DMS79 treated with DMSO at 0.1 percent for 48 hours (cell line): ENCODE measurements at places on chromosomes 2 and 18.

- DNase-seq: peak; percentile 66
These were observed 127.5 kb upstream of the TTC39C start for GRCh38 chr18:23887035-23887434.

DNA sequence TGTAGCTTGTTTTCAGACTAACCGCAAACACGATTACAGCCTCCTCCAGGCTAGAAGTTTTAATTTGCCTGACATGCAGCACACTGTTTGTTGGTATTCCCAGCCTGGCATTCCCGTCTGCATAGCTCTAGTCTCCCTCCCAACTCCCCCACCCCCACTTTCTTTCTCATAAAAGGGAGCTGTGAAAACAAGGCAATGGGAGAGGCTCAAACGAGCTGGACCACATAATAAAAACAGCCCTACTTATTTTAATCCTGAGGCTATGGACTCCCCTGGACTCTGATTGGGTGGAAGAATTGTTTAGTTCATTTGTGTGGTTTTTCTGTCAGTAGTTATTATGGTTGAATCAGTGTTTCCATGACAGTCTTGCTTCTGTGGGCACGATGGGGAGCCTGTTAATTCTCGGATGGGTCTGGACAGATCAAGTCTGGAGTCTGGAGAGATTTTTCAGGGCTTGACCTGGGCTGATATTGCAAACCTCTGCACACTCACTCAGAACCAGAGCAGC is 1.2 kb downstream of the STON1 start:
- no peak for DNase-seq

- no peak for DNase-seq
These were observed 28.7 kb upstream of the MGAT5 start for GRCh38 chr2:134225173-134225572.

DNA sequence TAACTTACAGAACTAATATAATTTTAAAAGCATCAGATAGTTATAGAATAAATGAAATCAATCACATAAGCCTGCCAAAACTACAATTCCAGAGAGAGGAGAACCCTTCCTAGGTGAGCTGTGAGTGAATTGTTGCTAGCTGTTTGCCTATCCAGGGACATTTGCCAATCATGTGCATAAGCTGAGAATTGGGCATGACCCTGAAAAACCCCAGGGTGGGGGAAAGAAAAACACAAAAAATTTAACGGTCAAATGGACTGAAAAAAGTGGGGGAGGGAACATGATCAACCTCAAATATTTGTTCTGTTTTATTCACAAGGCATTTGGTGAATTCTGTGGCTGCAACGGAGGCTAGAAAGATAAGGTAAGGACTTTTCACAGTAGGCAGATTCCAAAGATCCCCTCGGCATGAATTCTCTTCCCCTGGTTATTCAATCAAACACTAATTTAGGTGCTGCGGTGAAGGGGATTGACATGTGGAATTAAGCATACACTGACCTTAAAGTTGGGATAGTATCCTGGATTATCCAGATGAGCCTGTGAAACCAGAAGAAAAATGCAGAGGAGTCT is 203.9 kb upstream of the RGPD4 start:
- no peak for DNase-seq

DNA sequence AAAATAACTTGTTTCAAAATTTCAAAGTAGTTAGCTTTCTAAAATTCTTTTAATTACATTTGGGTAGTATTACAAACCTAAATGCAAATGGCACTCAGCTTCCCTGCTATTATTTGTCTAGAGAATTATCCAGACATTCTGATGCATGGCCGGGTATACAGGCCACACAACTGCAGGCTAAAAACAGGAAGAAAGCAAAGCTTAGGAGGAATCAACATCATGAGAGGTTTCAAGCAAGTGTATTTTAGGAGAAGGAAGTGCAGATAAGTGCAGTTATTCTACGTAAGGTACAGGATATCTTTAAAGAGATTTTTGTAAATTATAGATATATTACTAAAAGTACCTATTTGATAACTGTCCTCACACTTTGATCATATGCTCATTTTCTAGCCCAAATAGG is 46.8 kb upstream of the RNU4ATAC start:
- DNase-seq: no peak

DNA sequence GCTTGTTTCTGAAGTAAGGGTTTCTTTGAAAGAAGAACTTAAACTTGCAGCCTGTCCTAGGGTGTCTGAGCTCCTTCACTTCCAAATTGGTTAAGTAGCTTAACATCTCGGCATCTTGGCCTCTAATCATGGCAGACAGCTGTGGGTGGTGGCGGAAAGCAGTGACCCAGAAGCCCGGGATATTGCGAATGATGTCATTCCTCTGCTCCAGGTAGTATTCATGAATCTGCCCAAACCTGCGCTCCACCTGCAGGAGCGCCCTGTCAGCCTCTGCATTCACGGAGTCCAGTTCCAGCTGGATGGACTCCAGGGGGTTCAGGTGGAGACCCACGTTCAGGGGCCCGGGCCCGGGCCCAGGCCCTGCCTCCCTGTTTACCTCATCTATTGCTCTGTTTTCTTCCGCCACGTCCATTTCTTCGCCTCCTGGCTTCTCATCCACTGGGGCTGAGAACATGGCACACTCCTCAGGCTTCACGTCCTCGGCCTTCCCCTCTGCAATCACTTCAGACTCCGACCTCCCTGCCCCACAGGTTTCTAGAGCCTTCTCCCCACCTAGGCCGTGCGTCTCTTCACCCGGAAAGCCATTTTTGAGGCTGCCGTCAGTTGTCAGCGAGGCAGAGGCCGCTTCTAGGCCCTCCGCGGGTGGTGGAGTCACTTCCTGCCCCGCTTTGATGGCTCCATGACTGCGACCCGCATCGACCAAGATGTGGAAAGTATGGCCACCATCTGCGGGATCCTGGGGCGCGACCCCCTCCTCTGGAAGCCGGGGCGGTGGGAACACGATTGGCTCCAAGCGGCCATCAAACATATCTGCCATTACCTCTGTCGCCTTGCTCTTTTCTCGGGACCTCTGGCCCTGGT is 569 bp downstream of the TSPYL6 start:
- no peak for DNase-seq

DNA sequence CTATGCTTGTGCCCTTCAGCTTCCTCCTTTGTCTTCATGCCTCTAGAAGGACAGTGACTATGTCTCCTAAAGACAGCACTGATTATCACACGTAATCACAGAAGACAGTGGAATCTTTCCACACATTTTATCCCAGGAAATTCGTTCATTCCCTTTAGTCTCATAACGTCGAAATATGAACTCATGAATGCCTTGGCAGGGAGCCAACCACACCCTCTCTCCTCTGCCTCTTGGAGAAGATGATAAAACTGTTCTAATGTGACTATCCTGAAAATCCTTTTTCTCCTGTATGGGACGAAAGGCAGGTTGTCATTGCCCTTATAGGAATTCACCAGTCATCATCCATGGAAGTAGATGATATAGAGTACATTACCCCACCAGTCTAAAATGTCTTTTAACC is 726.6 kb upstream of the FANCL start:
- peak; percentile 5 for DNase-seq

DNA sequence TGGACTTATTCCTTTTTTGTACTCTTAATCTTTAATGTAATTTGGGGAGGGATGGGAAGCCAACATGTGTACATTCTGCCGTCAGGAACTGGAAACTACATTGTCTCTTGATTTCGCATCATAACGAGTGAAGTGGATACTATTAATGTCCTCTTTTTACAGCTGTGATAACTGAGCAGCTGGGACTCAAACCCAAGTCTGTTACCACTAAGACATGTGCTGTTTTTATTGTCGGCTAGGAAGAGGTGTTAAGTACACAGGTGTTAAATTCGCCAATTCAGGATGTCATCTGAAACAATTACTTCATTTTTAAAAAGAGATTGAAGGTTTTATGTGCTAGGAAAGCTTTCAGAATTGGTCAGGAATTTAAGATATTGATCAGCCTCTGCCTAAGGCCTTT is 6.9 kb downstream of the GMCL1 start:
- DNase-seq: no peak

GRCh38 chr2:5782103-5782502 is 89.9 kb downstream of the SOX11 start:
- DNase-seq: no peak

GRCh38 chr2:27996156-27996922 is 105.8 kb downstream of the BABAM2 start:
- DNase-seq: no peak

DNA sequence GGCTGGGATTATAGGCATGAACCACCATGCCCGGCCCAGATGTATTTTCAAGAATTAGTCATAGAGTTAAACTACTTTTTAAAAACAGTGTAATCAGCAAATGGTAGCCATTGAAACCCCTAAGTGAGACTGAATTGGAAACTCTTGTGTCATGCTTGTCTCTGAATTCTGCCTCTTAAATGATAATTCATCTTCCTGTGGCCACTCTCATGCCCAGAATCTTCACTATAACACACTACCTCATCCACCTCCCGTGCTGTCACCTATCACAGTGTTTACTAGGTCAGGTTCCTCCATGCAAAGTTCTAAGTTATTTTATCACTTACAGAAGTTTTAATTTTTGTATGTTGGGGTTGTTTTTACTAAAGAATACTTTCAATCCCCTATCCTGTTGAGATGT is 197.5 kb downstream of the PHLPP1 start:
- no peak for DNase-seq

DNA sequence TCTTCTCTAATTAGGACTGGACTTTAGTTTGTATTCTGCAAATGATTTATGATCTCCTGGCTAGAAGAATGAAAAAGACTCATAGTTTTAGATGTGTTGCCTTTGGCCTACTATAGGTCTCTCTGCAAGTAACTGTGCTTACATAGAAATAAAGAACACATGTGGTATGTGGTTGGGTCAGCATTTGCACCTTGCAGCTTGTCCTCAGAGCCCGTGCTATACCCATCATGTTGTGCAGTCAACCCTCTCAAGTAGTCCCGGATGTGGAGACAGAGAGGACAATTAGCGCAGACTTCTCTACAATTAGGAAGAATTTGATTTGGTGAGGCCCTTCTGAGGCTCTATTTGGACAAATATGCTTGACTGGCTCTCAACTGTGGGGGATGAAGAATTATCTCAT is 203.7 kb upstream of the ITGA4 start:
- no peak for DNase-seq

- DNase-seq: no peak
These were observed 90.1 kb downstream of the DPP4 start for GRCh38 chr2:161983866-161984265.

GRCh38 chr2:164717000-164717803 is 95.9 kb upstream of the GRB14 start:
- DNase-seq: no peak

DNA sequence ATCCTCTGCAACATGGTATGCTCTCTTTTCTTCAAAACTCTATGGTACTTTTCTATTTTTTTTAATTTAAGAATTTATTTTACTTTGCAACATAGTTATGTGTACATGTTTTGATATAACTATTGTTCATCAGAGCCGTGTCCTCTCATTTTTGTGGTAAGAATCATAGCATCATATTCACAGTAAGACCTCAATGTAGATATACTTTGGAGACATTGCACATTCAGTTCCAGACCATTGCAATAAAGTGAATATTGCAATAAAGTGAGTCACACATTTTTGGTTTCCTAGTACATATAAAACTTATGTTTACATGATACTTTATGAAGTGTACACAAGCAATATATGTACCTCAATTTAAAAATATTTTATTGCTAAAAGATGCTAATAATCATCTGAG is 22.7 kb upstream of the LINC00305 start:
- no peak for DNase-seq

- DNase-seq: peak; percentile 94
These were observed 42.2 kb downstream of the FRZB start for GRCh38 chr2:182824056-182824766.

DNA sequence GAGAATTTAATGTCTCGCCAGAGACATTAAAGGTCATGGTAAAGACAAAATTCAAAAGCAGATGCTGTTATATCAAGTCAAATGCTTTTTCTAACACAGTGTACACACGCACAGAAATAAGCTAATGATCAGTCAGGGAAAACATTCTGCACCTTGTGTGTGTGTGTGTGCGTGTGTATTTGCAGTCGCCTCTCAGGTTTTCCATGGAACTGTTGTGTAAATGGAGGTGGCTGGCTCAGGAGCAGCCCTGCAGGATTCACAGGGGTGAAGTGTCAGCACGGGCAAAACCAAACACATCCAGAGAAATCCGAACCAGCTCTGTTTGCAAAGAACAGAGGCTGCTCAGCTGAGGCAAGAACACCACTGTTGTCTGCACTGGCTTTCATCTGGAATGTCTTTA is 76.2 kb upstream of the YWHAQ start:
- no peak for DNase-seq

GRCh38 chr2:195709901-195710806 is 53.1 kb downstream of the SLC39A10 start:
- no peak for DNase-seq

DNA sequence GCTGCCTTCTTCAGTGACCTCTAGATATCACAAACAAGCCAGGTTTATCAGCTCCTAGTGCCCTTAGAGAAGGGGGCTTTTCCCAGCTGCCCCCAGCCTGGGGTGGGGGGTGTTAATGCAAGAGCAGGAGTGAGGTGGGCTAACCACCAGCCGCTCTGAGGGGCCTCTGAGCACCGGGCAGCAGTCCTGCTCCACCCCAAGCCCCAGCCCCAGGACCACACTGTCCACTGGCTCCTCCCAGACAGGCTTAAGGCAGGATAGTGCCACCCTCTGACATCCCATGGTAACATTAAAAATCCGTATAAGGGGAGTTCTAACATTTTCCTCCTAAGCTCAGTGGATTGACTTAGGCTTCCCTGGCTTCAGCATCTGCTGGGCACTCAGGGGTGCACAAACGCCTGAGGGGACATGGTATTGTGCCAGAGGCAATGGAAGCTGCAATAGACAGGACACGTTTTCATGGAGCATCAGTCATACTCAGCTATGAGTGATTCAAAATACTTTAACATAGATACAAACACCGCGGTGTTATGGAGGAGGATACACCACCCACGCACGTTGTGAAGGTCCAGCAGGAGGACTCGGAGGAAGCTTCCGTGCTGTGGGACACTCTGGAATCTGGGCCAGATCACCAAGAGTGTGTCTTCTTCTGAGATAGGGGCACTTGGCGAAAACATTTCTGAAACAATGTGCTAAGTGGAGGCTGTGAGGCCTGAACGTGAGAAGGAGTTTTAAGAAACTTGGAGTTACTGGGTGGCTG is 112.7 kb upstream of the EPC2 start:
- no peak for DNase-seq

DNA sequence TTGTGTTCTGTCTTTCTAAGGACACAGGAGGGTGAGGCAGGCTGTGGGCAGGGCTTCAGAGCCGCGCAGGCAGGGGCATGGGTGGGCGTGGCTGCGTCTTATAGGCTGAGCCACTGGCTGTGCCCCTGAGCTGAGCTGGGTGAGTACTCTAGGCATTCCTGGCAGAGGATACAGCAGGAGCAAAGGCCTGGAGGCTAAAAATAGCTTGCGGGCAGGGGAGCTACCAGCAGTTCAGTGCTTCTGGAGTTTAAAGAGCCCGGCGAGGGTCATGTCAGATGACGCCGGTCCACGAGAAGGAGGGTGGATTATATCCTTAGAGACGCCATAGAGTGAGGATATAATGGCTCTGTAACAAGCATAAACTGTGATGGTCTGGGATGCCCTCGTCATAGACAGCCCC is 31.5 kb upstream of the PDIA6 start:
- peak; percentile 44 for DNase-seq
